Kidney (tissue), 22 donors: ENCODE measurements at places on chromosomes 6 and 20.

DNA sequence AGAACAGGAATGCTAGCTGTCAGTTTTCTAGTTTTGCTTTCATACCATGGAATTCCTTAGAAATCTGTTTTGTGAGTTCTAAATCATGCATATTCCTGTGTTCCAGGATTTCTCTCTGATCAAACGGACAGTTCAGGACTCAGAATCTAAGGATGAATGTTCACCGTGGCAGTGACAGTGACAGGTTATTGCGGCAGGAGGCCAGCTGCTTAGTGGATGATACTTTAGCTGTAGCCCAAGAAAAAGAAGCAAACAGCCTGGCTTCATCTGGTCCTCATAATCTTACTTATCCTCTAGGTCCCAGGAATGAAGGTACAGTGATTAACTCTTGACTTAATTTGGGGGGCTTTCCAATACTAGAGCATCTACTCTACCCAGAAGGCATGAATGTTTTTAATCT is 27.1 kb downstream of the KCTD20 start:
- no peak for DNase-seq

DNA sequence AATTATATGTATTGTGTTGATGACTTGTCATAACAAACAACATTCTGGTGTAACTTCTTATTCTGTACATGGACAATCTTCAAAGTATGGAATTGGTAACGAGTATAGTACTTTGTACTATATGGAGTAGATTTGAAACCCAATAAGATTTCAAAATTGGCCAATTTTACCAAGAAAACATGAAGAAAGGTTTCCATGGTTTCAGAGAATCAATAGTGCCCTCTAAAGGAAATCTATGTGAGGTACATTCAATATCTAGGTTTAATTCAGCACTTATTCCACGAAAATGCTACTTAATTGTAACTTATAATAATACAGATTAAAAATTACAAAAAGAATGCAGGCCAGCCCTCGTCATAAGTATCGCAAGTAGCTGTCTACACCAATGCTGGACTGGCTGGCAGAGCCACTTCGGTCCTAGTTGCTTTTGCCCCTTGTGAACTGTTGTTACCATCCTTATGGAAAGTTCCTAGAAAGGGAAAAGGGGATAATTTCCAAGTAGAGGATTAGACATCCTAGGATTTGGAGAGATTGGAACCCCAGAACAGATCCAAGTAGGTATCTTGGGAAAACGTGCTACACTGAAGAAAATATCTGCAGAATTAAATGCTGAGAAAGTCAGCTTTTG is 70.9 kb downstream of the LCA5 start:
- peak; percentile 24 for DNase-seq

DNA sequence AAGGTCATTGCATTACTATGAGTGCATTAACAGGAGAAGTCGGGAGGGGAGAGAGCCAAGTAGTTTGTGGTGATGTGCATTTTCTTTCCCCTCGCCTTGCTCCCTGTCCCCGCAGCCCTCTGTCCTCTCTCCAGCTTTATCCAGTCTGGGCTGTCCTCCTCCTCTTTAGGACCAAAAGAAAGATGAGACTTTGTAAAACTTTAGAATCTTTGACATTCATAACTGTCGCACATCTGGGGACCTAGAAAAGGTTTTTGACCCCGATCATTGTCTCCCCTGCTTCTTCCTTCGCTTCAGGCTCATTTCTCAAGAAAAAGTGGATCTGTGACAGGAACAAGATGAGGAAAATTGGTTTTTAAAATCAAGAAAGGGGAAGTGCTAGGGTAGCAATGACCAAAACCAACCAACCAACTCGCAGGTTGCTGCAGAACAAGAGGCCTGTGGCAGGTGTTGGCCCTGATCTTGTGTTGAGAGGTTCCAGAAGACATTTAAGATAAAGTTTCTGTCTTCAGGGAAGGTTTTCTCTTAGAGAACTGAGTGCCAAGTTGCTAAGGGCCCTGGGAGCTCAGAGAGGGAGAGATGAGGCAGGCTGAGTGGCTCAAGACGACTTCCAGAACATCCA is 17.6 kb downstream of the SYTL3 start:
- DNase-seq, result no peak

- DNase-seq, result no peak
These were observed 637.4 kb downstream of the MMUT start for GRCh38 chr6:48825501-48826151.

DNA sequence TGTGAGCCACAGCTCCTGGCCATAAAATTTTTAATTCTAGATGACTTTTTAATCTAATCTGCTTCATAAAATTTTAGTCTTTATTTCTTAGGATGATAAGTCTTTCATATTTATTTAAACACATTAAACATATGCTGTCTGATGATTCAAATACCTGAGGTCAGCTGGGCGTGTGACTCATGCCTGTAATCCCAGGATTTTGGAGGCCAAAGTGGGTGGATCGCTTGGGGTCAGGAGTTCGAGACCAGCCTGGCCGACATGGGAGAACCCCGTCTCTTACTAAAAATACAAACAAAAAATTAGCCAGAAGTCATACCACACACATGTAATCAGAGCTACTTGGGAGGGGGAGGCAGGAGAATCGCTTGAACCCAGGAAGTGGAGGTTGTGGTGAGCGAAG is 53.1 kb downstream of the RBM24 start:
- DNase-seq, result no peak

DNA sequence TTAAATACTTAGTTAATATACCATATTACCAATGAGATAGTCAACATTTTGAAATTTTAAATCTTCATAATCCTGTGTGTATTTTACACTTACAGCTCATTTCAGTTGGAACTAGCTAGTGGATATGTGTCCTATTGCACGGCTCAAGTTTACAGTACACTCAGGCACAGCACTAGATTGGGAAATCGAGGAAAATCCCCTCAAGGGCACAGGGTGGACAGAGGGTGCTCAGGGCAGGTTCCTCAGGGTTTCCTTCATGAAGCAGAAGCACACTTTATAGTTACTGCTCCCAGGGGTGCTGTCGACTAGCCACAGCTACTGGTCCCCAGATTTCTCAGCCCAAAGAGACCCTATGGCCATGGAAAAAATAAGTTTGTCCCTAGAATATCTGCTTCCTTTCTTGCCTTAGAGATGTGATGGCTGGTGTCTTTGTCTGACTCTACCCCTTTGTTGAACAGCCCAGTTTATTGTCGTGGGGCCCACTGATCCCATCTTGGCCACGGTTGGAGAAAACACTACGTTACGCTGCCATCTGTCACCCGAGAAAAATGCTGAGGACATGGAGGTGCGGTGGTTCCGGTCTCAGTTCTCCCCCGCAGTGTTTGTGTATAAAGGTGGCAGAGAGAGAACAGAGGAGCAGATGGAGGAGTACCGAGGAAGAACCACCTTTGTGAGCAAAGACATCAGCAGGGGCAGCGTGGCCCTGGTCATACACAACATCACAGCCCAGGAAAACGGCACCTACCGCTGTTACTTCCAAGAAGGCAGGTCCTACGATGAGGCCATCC is 1.5 kb downstream of the BTN2A1 start:
- no peak for DNase-seq

DNA sequence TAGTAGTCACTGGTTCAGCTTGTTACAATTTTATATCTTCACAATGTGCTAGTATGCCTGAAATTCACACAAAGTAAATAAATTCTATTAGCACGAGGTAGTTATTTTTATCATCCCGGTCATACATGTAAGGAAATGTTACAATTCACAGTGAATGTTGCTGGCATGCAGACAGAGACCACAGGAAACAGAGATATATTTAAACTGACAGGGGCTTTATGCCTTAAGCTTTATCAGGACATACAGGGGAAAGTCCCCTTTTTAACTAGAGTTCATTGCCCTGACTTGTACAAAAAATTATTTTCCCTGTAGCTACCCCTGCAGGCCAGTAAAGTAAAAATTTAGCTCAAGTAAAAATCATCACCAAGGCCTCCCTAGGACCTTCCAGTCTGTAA is 712.0 kb upstream of the NRSN1 start:
- peak; percentile 93 for DNase-seq

DNA sequence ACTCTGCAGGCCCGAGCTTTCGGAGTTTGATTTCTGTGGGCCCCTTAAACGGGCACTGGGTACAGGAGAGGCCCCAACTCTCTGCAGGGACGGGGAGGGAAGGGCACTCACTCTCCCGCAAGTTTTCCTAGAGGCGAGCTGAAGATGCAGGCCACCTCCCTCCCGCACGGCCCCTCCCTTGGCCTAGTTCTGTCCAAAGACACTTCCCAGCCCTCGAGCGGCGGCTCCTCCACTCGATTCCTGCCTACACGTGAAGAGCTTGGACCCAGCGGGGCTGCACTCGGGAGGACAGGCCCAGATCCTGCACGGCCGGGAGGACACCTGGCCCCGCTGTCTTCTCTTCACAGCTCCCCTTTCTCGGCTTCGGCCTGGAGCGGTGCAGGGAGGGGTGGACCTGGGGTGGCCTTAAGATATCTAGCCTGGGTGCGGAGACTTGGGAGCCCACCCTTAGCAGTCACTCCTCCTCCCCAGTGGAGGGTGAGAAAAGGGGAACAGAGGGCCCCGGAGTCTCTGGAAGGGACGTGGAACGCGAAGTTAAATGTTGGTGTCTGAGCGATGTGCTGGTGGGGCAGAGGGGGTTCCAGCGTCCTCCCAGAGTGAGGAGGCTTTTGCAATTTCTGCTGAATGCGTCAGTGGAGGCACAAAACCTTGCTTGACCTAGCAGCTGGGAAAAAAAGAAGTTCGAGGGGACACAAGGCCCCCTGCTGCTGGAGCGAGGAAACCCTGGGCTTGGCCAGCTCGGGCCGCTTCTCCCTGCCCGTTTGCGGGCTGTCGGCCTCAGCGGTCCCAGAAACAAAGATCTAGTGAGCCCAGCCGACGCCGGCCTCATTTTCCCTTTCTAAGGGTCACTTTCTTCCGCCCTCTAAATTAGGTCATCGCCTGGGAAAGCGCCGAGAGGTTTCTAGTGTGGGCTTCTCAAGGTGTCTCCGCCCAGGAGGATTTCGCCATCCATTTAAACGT is 4.9 kb downstream of the OLIG3 start:
- DNase-seq, result peak; percentile 57
